ENCODE measurements at places on chromosomes 1 and 21.

- no peak for DNase-seq
Measured at GRCh38 chr21:21921410-21922232, 923.4 kb downstream of the NCAM2 start.

GRCh38 chr1:239239529-239239928 lies 146.8 kb upstream of the CHRM3 start:
- no peak for DNase-seq

DNA sequence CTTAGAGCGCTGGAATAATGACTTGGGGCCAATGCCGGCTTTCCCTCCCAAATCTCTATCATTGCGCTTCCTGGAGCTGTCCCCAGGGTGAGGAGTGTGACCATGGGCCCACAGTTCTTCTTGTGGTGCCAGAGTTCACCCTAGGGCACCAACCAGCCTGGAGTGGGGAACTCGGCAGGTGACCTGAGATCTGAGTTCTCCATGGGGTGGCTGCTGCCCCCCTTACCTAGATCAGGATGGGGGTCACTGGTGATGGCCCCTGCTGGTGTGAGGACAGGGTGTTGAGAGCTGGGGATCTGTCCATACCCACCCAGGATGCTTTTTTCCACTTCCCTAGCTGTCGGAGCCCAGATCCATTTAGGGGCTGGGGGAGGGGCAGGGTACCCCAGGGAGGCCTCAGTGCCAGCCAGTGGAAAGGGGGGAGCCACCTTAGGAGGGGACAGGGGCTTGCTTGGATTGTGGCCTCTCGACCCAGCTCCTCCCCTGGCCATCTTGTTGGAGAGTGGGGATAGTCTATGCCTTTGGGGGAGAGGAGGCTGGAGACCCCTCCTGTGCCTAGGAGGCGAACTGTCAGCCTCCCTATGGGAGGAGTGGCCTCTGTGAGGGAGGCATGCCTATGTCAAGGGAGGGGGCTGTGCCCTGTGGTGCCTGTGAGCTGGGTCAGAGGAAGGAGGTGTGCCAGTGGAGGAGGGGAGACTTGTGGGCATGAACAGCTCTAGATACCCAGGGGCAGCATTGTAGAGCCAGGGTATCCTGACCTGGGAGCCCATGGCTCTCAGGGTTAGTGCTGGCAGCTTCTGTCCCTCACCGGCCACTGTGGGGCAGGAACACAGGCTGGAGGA lies 1.7 kb downstream of the FOXO6 start:
- DNase-seq, result no peak

DNA sequence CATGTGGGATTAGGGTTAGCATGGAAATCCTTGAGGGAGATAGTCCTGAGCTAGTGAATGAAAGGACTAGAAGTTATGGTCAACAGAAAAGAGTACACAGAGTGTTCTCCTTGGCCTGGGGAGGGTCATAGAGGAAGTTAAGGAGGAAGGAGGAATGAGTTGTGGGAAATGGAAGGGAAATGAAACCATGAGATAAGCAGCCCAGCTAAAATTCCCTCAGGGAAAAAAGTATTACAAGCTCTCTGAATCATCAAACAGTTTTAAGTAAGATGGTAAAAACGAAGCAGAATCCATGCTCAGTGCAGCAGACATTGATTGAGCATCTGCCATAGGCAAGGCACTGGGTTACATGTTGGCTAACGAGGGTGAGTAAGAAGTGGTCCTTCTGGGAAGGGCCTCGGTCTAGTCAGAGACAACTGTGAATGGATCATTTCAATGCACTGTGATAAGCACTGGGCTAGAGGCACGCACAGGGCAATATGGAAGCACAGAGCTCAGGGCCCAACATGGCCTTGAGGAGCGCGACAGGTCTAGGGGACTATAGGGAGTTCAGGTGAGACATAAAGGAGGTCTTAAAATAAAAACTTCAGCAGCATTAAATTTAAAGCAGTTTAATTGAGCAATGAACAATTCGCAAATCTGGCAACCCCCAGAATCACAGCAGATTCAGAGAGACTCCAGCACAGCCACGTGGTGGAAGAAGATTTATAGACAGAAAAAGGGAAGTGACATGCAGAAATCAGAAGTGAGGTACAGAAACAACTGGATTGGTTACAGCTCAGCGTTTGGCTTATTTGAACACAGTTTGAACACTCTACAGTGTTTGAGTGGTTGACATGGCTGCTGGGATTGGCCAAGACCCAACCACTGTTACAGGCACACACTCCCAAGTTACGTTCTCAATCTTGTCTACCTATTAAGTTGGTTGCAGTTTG lies 219.5 kb downstream of the HLX start:
- no peak for DNase-seq

Measured in WERI-Rb-1 (cell line).